ENCODE measurements at places on chromosomes 3 and 15.

DNA sequence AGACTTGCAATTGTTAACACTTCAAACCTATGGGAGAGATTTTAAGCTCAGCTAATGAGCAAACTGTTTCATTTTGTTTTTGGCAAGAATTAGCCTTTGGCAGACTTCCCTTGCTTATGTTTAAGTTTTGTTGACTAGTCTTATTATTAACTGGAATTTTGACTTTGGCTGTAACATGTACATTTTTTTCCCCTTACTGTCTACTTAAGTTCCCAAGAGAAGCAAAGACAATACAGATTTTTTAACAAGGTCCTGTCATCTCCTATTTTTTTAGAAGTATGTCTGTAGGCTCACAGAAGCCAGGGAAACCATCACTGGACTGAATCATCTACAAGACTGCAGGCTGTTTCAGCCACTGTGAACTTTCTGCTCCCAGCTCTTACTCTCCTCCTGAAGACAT lies 74.3 kb downstream of the DGKG start:
- peak; percentile 86 for DNase-seq

GRCh38 chr3:105722943-105723556 lies 145.8 kb downstream of the CBLB start:
- DNase-seq = no peak

- no peak for DNase-seq
Measured at GRCh38 chr3:139506766-139507165, 30.4 kb upstream of the RBP2 start.

DNA sequence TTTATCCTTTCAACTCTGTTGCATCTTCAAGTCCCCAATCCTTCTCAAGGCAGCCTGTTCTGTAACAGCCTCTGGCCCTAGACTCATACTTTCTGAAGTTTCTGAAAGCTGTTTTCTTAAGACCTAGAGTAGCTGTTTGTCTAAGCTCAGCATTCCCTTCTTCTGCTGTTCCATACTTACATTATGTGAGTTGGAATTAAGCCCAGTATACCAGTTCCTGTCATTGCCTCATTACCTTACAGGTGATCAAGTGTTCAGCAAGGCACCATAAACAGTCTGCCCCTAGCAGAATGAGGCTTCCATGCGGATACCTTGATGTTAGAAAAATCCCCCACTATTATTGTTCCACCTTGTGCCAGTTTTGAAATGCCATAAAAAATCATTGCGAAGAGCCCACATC lies 180.6 kb downstream of the PLCL2 start:
- DNase-seq = no peak

- DNase-seq = peak; percentile 25
Measured at GRCh38 chr15:93029836-93030429, 59.1 kb downstream of the RGMA start.

- no peak for DNase-seq
Measured at GRCh38 chr15:75479670-75480069, 28.2 kb upstream of the SIN3A start.

DNA sequence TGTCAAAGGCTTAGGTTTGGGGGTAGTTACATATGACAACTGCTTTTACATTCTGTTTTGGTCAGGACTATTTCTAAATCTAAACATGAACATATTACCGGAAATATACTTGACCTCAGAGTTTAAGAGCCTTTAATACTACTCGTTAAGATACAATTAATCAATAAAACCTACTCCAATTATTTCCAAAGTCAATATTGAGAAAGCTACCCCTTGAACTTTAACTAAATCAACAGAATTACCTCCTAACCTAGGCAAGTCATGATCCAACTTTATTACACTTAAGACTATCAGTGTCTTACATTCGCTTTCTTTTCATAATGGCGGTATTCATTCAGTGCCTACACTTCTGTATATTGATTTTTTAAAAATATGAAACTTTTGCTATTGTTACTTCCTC lies 107.7 kb downstream of the RAP2B start:
- no peak for DNase-seq

- no peak for DNase-seq
Measured at GRCh38 chr15:98405013-98405412, 243.3 kb upstream of the IGF1R start.

DNA sequence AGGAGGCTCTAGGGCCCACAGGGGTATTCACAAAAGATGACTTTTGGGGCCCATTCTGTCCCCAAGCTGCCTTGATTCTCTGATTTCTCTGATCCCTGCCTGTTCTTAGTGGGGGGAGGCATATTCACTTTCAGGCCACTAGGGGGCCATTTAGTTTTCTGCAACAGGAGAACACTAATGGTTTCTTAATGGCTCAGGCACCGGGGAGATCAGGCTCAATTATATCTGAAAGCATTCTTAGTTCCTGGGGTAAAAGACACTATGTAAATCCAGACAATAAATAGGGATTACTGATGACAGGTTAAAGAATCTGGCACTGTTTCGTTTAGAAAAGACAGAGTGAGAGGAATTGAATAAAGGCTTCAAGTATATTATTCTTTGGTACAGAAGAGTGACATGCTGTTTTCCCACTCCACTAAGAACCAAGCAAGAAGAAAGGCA lies 2.5 kb upstream of the INAFM2 start:
- peak; percentile 75 for DNase-seq

DNA sequence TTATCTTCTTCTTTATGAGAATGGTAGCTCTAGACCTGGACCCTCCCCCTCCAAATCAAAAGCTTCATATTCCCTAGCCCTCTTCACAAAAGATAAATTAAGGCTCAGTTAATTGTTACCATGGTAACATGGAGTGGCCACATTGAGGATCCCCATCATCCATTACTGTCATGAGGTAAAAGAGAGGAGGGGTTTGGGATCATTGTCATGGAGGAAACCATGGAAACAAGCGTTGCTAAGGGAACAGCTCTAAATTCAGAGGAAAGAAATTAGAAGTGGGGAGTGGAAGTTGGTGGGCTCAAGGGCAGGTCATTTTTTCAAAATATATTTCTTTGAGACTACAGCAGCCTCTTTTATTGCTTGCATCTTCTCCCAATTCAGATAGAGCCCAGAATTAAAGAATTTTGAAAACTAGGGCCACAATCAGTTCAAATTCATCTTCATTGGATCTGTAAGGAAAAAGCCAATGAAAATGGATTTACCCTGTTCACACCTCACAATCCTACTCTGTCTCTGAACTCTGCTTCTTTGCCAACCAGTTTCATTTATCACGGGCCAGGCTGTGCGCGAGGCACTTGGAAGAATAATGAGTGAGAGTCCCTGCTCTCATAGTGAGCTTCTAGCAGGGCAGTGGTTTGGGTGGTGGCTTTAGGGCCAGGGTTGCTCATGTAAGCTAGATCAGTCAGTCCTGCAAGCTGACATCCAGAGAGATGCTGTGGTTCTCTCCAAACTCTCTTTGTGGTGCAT lies 11.6 kb upstream of the AEN start:
- DNase-seq = no peak

GRCh38 chr15:62799919-62800318 lies 242.6 kb upstream of the TPM1 start:
- no peak for DNase-seq

DNA sequence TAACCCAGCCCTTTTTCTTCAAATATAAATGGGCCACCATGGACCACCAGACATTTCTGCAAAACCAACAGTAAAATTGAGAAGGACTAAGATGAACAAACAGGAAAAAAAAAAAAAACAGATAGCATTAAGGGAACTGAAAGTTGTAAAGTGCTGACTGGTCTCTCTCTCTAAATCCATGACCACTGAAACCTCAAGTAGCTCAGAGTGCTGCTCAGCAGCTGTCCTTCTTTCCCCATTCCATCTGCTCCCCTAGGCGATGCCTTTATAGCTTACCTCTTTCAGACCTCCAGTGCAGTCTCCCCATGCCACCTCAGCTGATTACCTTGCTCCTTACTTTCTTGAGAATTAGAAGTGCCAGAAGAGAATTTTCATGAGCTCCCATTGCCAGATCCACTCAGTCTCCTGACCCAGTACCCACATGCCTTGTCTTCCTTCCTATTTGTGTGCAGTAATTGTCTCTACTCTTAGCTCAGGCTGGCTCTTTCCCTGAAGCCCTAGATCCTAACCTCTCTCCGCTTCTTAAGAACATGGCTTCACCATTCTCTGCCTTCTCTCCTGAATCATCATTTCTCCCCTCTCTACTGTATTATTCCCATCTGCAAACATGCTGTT lies 23.9 kb upstream of the XIRP1 start:
- DNase-seq = no peak

- DNase-seq = no peak
Measured at GRCh38 chr15:91870876-91871537, 17.5 kb downstream of the SLCO3A1 start.

DNA sequence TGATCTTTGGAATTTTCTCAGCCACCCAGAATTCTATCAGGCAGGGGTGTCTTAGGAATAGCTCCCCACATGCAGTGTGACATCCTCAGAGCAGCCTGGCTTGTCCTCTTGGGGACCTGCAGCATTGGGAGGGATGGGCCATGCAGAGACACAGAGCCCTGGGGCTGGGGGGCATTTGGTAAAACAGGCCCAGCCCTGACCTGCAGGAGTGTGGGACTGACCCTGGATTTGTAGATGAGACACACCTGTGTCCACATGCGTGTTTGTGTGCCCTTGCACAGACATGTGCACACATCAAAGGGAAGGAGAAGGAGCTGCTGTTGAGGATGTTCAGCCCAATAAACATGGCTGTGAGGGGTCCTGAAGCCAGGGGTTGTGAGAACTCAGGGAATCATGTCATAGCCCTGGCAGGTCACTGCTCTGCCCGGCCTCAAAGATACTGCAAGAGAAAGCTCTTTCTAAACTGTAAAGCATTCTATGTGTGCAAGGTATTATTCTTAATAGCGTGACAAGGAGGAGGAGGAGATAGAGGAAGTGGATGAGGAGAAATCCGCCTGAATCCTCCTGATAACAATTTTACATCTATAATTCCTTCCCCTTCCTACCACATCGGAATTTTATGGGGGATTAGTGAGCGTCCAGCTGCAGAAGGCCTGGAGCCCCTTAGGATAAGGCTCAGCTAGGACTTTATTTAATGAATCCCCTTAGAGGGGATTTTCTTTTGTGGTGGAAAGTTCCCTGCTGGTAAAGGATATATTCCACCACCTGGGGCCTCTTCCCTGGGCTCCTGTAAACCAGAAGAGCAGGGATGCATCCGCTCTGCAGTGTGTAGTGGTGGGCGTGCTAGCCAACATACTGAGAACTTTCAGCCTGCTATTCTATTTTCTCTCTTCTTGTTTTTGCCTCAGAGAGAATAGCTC lies 245.5 kb downstream of the EPHB1 start:
- no peak for DNase-seq

DNA sequence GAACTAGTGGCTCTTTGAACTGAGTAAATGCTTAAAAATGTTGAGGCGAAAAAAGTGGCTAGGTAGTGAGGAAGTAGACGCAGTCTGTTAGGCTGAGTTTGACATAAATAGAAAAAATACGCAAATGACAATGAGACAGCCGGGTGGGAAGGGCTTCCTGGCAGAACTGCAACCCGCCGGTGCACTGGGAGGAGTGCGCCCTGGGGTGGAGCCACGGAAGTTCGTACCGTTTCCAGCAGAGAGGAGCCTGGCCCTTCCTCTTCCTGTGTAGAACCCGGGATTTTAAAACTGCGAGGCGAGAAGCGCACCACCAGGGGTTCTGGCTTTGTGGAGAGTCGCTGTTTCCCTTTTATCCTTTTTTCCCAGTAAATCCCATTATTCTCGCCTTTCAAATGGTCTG lies 602.6 kb downstream of the PYDC2 start:
- no peak for DNase-seq

GRCh38 chr15:70613271-70613670 lies 150.1 kb downstream of the UACA start:
- no peak for DNase-seq

- no peak for DNase-seq
Measured at GRCh38 chr3:176961916-176962315, 235.4 kb downstream of the TBL1XR1 start.

DNA sequence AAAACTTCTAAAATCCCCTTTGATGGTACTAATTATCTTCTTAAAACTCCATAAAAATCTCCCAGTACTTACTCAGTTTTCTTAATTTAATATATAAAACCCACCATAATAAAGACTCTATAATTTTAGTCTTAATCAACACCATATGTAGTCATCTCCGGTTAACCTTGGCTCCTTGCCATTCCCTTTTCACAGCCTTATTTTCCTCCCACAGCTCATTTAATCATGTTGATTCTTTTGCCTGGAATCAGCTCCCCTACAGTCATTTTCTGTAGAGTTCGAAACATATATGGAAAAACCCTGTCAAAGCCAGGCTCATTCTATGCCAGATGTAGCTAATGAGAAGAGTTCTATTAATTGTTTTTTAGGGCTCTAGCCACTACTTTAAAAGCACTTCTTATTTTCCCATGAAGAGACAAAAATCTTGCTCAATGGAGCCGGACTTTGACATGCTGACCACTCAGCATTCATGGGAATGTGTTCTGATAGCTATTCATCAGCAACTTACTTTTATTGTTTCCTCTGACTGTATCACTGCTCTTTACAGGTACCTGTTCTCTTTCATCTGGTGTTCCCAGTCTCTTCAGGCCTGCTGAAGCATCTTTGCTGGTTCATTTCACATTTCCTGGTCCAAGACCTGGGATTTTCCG lies 573.4 kb downstream of the NAALADL2 start:
- peak; percentile 3 for DNase-seq

GRCh38 chr15:39556461-39556860 lies 24.4 kb upstream of the THBS1 start:
- no peak for DNase-seq

GRCh38 chr3:13528217-13528867 lies 20.6 kb upstream of the FBLN2 start:
- DNase-seq = no peak

DNA sequence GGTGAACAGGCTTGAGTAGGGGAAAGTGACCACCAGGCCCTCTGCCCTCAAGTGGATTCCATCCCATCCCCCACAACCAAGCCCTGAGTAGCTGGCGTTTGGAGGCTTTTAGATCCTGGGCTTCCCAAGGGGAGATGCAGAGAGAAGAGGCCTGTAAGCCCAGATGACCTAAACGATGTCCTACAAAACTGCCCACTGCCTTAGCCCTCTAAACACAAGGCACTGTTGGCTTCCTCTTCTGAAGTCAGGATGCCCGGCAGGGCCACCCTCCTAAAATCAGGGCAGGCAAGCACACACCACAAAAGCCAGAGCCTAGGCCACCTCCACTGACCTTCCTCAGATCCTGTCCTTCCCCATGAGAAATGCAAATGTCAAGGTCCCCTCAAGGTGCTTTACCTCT lies 68.6 kb downstream of the ADCY5 start:
- DNase-seq = no peak

GRCh38 chr15:96052572-96053030 lies 277.9 kb upstream of the NR2F2 start:
- no peak for DNase-seq

Data from AG08395 (cell line).